ENCODE measurements at places on chromosomes 11 and 22.

- DNase-seq, result no peak
These were observed 45.1 kb upstream of the TSPAN18 start for GRCh38 chr11:44681698-44682097.

GRCh38 chr11:57900320-57900719, 123.4 kb upstream of the OR9Q1 start:
- DNase-seq, result peak; percentile 25

GRCh38 chr11:2673871-2674471, 25.8 kb downstream of the KCNQ1OT1 start:
- no peak for DNase-seq

GRCh38 chr11:76770642-76771445, 12.3 kb upstream of the TSKU start:
- DNase-seq, result no peak

DNA sequence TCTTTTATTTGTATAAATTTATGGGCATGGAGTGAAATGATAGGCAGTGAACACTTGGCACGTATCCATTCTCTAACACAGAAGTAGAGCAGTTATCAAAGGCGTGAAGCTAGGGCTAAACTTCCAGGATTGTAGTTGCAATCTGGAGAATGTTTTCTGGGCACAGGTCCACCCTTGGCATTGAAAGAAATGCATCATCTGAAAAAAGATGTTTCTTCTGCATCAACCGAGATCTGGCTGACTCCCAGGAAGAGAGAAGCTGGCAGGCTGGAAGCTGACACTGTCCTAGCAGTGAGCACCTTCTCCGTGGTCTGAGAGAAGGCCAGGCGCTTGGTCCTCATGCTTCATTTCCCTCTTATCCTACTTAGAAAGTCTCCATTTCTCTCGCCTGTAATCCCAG, 600.0 kb downstream of the BRD1 start:
- DNase-seq, result no peak

All from NCI-H2029 treated with DMSO at 0.1 percent for 48 hours (cell line).